Small intestine (tissue), 16 donors: ENCODE measurements at places on chromosomes 13 and 19. TPM values are rescaled to one million over a fixed set of nuclear protein-coding genes. Genes with fewer than 3 reads are reported as not detected.

- H3K36me3 ChIP-seq = peaks cover 20% of the 10 kb centered on the region
- peak overlapping the region; percentile 92 for H3K27ac ChIP-seq
- no peak for DNase-seq
- peak overlapping the region; percentile 55 for H3K4me3 ChIP-seq
Observed at GRCh38 chr13:44578067-44578400, 1.9 kb upstream of the TSC22D1 start.

DNA sequence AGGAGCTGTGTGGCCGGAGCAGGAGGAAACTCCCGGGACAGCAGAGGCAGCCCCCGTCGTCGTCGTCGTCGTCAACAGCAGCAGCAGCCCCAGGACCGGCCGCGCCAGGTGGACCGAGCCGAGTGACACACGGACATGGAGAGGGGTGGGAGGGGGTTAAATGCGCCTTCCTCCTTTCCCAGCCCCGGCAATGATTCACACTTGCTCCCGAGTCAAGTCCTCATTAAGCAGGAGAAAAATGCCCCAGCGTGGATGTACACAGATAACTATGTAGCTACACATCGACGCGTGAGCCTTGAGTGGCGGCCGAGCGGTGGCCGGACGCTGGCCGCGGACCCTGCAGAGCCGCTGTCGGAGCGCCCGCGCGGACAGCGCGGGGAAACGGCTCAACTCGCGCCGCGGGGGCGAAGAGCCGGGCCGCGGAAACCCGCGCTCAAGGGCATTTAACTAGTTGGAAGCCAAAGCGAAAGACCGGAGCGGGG lies 645 bp downstream of the UBL3 start:
- no peaks in the 10 kb centered on the region for H3K27me3 ChIP-seq
- no peaks in the 10 kb centered on the region for H3K36me3 ChIP-seq
- peak; percentile 63 for DNase-seq
- H3K27ac ChIP-seq = peak overlapping the region; percentile 99
- peak overlapping the region; percentile 97 for H3K4me3 ChIP-seq

- no peaks in the 10 kb centered on the region for H3K4me1 ChIP-seq
- H3K27ac ChIP-seq = no peak overlapping the region
- H3K36me3 ChIP-seq = no peaks in the 10 kb centered on the region
- no peak overlapping the region for H3K4me3 ChIP-seq
- H3K27me3 ChIP-seq = no peaks in the 10 kb centered on the region
Observed at GRCh38 chr13:100203696-100204367, 114.9 kb downstream of the PCCA start.

- H3K4me1 ChIP-seq = no peaks in the 10 kb centered on the region
- H3K27me3 ChIP-seq = no peaks in the 10 kb centered on the region
- DNase-seq = no peak
- H3K36me3 ChIP-seq = no peaks in the 10 kb centered on the region
- no peak overlapping the region for H3K27ac ChIP-seq
Observed at GRCh38 chr13:74975111-74975510, 506.9 kb downstream of the TBC1D4 start.

DNA sequence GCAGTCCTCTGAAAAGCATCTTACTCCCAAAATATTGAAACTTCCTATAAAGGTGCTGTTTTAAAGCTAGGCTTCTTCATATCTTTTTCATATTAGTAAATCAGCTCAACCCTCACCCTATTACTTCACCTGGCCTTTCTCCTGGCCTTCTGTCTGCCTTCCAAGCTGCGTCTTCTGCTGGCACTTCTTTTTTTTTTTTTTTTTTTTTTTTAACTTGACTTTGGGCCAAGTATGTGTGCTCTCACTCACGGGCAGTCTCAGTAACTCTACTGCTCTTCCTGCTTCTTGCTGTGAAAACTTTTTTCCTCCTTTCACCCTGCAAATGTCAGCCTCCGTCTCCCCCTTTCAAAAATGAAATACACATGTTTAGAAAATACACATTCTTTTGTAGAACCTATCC lies 41.2 kb upstream of the KCTD4 start:
- H3K4me1 ChIP-seq = no peaks in the 10 kb centered on the region
- H3K27me3 ChIP-seq = no peaks in the 10 kb centered on the region
- peak overlapping the region; percentile 4 for H3K27ac ChIP-seq
- peak; percentile 39 for DNase-seq
- H3K36me3 ChIP-seq = no peaks in the 10 kb centered on the region

GRCh38 chr13:112171570-112171965 lies 104.6 kb downstream of the SOX1 start:
- H3K36me3 ChIP-seq = no peaks in the 10 kb centered on the region
- H3K4me3 ChIP-seq = no peak overlapping the region
- no peak overlapping the region for H3K27ac ChIP-seq
- no peak for DNase-seq
- H3K4me1 ChIP-seq = no peaks in the 10 kb centered on the region

DNA sequence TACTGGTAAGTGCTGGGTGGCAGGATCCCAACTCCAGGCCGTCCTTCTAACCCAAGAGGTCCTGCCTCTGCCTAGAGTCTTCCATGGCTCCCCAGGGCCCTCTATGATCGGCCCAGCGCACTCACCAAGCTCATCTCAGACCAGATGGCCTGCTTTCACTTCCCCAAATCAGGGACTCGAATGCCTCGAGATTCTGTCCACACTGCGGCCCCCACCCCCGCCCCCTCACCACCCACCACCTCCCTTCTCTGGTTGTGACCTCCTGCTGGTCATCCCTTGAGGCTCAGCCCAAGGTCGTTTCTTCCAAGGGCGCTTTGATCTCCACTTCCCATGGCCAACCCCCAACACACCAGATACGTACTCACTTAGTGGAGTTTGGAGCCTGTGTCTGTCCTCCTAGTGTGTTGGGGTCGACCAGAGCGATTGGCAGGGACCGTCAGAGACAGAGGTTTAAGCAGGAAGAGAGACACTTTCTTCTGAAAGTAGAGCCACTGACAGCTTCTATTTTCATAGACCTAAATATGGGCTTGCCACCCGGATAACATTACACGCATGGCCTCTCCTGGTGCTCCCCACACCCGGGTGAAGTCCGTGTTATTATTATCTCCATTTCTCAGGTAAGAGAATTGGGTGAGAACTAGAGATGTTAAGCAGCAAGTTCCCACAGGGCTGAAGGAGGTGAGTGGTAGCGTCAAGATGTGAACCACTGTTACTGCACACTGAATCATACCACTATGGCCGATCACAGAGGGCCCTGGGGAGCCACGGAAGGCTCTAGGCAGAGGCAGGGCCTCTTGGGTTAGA lies at the start of gene FCER2:
Gene FCER2, minus strand, starts transcription at position 478 of the 804 bp plus-strand sequence. CDS start 2,371 bp downstream, outside the sequence.
- no peak within 1 kb of the TSS for H3K27ac ChIP-seq
- H3K27me3 ChIP-seq = peaks cover 16% of the 10 kb centered on the region
- no peaks in the 10 kb centered on the region for H3K36me3 ChIP-seq
- no peak within 1 kb of the TSS for H3K4me3 ChIP-seq

- H3K4me3 ChIP-seq = no peak overlapping the region
- no peak for DNase-seq
- no peak overlapping the region for H3K27ac ChIP-seq
- H3K27me3 ChIP-seq = no peaks in the 10 kb centered on the region
- no peaks in the 10 kb centered on the region for H3K36me3 ChIP-seq
Observed at GRCh38 chr13:73492811-73493210, 434.0 kb downstream of the KLF5 start.

The CLDN10 gene
- not detected for polyA plus RNA-seq

The OR1I1 gene
- polyA plus RNA-seq = not detected

The BRSK1 gene
- polyA plus RNA-seq = 3.5 TPM

The MUC16 gene
- polyA plus RNA-seq = not detected

The LYPD5 gene
- not detected for polyA plus RNA-seq
